ENCODE measurements at places on chromosomes 1 and 21.

- peak; percentile 62 for DNase-seq
These were observed 102.1 kb downstream of the JAK1 start for GRCh38 chr1:64864018-64864940.

DNA sequence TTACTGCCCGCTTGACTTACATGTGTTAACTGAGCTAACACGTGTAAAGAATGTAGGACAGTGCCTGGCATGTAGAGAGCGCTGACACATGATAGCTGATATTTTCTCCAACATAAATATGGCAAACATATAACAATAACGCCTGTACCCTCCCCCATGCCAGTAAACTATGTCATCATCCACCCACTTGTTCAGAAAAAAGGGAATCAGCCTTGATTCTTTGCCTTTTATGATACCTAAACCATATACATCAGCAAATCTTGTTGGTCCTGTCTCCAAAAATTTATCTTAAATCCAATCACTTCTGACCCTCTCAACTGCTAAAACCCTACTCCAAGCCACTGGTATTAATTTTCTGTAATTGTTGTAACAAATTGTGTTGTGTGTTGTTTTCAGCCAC is 1.1 kb upstream of the ZNF692 start:
- DNase-seq, result no peak

DNA sequence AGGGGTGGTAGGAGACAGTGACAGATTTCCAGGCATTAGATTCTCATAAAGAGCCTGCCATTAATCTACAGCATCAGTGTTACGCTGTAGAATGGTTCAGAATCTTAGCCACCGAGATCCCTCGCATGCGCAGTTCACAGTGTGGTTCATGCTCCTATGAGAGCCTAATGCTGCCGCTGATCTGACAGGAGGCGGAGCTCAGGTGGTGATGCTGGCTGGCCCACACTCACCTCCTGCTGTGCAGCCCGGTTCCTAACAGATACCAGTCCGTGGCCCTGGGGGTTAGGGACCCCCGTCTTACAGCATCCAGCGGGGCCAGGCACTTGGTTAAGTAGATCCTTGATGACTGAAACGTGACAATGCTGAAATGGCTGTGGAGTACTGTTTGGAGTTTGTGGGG is 163.6 kb upstream of the C1orf21 start:
- DNase-seq, result no peak

GRCh38 chr1:158685085-158685484 is 1.4 kb downstream of the SPTA1 start:
- no peak for DNase-seq

- DNase-seq, result no peak
These were observed 697 bp upstream of the ZNF670 start for GRCh38 chr1:247079141-247079874.

GRCh38 chr1:12469990-12470389 is 148.0 kb downstream of the DHRS3 start:
- peak; percentile 62 for DNase-seq

DNA sequence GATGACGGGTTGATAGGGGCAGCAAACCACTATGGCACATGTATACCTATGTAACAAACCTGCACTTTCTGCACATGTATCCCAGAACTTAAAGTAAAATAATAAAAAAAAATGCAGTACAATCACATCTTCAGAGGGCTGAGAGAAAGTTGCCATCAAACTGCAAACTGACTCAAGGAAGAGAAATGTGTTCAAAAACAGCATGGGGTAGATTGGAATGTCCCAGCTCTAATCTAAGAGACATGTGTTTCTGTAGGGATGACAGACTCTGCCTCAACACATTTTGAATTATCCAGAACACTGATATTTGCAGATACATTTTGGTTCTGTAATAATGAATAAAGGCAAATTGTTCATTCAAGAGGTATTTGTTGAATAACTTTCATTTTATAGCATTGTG is 171.2 kb upstream of the RUNX1 start:
- no peak for DNase-seq

GRCh38 chr1:69777423-69777822 is 209.7 kb downstream of the LRRC7 start:
- no peak for DNase-seq
